ENCODE measurements at places on chromosomes 6 and 20.

GRCh38 chr6:57822896-57823358 lies 505.5 kb downstream of the PRIM2 start:
- DNase-seq, result no peak

DNA sequence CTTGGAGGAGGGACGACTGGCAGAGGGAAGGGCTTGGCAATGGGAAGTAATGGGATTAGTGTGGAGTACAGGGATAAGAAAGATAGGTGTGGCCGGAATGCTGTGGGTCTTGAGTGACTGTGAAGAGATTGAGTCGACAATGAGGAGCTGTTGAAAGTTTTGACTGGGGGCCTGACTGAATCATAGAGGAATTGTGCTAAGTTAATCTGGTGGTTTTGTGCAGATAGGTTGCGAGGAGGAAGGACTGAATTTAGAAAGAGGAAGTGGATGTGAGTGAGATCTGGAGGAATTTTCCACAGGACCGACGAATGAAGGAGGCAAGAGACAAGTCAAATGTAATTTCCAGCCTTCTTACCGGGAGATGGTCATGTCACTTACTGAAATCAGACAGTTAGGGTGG lies 143.9 kb upstream of the RALGAPA2 start:
- no peak for DNase-seq

GRCh38 chr20:41018153-41018552 lies 10.5 kb upstream of the TOP1 start:
- no peak for DNase-seq

GRCh38 chr6:84756877-84757276 lies 7.5 kb downstream of the TBX18 start:
- no peak for DNase-seq

DNA sequence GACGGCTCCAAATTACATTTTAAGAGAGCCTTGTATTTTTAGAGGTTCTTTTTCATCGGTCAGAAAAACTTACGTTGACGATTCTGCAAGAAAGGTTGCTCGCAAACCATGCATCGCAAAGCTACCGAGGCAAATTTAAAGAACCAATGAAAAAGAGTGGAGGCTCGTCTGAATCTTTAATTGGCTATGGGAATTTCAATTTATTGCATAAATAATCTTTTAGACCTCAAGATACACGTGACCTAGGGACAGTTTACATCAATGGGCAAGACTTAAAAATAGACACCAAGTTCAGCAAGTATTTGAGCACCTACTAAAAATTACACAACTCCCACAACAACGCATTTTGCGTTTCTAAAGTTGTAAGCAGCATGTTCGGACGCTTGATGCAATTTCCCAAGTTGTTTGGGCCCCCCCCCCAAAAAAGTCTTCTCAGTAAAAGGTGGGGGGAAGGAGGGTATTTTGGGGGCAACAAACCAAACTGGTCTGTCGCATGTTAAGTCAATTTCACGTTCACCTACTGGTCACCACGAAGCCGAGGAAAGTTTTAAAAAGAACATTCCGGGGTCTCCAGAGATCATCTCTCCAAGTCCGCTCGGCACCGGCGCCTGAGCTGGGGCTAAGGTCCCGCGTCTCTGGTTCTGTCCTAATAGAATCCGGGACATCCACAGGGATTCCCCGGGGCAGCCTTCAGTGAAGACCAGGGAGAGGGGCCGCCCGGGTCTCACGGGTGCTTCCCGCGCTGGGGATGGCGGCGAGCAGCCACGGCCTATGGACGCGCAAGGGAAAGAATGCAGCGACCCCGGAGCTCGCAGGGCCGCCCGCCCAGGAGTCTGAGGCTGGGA lies 851 bp downstream of the SNX5 start:
- DNase-seq, result no peak

- no peak for DNase-seq
Measured at GRCh38 chr6:63790334-63790733, 154.7 kb downstream of the PHF3 start.

DNA sequence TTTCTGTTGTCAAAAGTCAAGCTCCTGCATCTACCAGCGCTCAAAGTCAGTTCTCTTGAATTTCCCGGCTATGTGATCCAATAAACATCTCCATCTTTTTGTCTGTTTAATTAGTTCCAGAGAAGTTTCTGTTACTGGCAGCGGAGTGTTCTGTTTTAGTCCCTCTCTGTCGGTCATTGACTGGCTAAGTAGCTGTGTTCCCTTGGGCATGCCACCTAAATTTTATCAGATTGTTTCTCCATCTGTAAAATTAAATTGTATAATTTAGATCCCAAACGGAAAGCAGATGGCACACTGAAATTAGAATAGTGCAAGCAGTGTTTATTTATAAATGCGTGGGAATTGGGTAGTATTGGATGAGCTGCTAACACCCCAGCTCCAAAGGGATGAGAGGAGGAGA lies 29.7 kb upstream of the PRL start:
- DNase-seq, result no peak

DNA sequence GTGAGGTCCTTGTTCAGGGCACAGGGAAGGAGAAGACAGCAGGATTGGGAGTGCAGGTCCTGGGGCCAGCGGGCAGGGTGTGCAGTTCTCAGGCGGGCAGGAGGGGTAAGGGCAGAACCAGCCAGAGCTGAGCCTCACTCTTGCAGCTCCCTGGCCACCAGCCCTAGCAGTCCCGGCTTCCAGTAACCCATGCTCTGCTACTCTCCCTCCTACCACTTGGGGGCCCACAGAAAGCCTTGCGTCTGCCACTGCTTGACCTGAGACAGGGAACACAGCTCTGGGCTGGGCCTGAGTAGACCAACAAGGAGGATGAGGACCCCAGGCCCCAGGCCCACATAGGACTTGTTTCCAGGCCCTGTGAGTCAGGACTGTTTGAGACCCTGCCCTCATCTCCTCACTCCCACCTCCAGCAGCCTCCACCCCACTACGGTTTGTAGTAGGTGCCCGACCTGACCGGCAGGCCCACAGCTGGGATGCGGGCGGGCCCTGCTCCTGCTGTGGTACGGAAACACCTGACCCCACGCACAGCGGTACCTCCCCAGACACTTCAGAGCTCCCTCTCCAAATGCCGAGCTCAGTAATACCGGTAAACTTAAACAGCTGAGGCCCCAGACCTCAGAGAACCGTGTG lies 39.2 kb downstream of the KCNK5 start:
- no peak for DNase-seq

DNA sequence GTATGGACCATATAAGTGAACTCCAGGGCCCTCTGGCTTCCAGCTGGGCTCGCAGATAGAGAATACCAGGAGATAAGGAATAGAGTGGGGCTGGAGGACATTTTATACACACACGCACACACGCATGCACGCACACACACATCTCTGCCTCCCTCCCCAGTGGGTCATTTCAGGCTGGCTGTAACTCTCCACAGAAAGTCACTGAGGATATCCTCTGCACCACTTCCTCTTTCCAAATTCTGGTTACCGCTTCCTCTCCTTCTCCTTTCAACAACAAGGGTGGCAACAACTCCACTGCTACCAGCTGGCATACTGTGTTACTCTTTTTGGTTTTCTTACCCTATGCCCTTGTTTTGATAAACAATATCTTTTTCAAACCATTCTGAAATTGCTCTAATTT lies 280.2 kb downstream of the COL12A1 start:
- DNase-seq, result no peak

DNA sequence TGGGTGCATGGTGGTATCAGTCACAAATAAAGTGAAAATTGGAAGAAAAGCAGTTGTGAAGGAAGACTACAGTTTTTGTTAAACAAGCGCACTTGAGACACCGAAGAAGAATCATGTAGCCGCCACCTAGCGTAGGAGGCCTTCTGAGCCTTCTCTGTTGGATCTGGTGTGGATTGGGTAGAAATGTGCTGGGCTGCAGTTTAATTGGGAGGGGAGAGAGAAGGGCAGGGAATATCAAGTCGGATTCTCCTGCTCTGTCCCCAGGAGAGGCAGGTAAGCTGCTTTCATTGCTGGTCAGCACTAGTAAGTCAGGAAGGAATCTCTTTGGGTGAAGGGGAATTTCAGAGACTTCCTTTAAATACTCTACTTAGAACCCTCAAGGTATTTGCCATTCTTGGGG lies 1.2 kb upstream of the FABP7 start:
- DNase-seq, result no peak

DNA sequence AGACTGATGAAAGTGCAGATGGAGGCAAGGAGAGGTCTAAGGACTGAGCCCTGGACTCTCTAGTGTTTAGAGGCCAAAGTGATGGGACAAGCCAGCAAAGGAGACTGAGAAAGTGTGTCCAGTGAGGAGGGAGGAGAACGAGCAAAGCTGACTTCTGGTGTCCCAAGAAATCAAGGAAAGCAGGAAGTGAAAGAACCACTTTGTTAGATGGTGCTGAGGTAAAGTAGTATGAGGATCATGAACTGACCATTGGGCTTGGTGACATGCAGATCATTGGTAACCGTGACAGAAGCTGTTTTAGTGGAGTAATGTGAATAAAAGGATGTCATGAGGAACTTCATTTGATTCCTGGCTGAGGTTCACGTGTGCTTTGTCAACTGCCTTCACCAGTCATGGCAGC lies 108.4 kb downstream of the SLX4IP start:
- DNase-seq, result no peak

DNA sequence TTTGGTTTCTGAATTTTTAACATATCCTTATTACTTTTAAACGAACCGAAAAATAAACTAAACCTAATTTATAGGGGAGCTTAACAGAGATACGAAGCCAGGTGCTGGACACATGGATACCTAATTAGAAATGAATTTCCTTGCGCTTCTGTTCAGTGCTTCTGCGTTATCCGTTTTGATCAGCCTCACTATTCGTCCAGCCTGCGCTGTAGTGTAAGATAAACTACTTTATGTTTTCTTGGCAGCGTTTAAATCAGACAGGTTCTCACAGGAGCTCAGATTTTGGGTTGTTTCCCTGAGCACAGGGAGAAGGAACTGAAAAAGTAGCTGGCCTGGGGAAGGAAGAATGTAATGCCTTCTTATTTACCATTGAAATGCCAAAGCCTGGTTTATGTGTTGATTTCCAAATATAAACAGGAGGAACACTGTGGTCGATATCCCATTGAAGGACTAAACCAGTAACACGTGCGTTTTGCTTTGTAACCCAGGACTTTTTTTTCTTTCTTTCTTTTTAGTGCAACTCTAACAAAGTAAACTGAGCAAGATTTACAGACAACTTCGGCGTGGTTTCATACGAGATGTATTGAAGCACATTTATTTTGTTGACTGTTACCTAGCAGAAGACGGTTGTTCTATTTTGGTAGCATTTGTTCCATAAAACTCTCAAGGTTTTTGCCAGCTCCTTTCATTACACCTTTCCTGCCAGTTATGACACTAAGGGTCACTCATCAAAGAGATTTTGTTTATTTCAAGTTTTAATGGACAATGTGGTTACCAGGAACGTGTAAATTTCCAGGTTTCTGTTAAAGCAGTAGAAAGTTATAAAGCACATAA lies 214.8 kb upstream of the HEY2 start:
- no peak for DNase-seq

- peak; percentile 78 for DNase-seq
Measured at GRCh38 chr20:62740286-62741141, 31.9 kb downstream of the NTSR1 start.

DNA sequence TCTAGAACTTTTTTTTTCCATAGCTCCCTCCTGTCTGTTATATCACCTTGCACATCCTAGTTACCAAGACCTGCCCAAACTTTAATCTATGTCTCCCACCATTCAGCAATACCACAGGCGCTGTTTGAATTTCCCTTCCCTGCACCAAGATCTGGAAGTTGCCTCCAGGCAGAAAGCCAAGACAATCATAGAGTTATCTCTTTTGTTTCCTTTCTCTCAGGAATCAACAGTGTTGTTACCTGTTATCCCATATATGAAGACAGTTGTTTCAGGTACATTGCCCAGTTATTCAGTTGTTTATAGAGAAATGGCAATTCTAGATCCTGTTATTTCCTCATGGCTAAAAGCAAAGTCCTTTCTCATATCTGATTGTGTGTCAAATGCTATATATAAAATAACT lies 63.2 kb downstream of the PDSS2 start:
- DNase-seq, result no peak

DNA sequence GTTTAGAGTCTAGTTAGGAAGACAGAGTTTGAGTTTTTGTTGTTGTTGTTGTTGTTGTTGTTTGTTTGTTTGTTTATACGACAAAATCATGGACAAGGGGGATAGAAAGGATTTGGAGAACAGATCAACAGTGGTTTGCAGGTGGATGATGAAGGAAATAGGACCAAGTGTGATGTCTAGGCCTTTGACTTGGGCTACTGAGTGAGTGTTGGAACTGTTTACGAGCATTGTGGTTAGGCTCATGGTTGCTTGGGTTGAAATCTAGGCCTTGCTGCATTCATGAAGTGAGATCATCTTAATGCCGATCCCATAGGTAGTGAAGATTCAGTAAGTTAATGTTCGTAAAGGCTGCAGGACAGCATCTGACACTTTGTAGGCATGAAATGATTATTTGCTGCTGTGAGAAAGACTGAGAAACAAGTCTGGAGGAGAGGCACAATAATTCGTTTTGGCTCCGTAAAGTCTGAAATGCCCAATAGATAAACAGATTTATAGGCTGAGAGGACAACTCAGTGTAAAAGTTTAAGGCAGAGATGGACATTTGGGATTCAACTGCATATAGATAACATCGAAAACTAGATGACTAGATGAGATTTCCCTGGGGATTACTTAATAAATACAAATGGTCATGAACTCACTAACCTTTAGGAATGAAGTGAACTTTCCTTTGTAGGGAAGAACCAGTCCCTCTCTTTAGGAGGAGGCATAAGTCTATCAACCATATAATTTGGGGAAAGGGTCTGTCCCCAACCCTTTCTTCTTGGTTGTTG lies 70.0 kb downstream of the HDDC2 start:
- no peak for DNase-seq

- no peak for DNase-seq
Measured at GRCh38 chr20:3655131-3655405, 8.1 kb downstream of the GFRA4 start.

DNA sequence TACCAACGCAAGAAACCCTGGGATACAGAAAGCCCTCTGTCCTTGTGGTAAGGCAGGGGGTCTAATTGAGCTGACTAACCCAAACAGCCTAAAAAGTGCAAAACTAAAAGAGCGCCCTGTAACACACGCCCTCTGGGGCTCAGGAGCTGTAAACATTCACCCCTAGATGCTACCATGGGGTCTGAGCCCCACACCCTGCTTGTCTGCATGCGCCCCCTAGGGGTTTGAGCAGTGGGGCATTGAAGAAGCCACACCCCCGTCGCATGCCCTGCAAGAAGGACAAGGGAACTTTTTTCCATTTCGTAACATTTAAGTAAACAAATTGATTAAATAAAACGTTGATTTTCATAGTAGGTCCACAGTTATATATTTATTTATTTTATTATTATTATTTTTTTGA lies 616.9 kb upstream of the MAN1A1 start:
- no peak for DNase-seq

GRCh38 chr20:20369250-20370093 lies 1.6 kb downstream of the INSM1 start:
- DNase-seq, result no peak

GRCh38 chr6:36662827-36663256 lies 15.7 kb upstream of the CDKN1A start:
- DNase-seq, result no peak

DNA sequence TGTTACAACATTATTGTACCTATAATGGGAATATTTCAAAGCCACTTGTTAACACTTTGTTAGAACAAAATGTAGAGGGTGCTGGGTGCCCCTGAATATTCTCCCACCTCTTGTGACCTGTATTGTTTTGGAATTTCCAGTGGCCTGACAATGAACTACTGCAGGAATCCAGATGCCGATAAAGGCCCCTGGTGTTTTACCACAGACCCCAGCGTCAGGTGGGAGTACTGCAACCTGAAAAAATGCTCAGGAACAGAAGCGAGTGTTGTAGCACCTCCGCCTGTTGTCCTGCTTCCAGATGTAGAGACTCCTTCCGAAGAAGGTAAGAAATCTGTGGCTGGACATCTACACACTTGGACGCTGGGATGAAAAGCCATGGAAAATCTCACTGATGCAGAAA lies 28.9 kb downstream of the PLG start:
- peak; percentile 17 for DNase-seq

Data from urothelium cell line (cell line).